ENCODE measurements at places on chromosomes 2 and 18.

DNA sequence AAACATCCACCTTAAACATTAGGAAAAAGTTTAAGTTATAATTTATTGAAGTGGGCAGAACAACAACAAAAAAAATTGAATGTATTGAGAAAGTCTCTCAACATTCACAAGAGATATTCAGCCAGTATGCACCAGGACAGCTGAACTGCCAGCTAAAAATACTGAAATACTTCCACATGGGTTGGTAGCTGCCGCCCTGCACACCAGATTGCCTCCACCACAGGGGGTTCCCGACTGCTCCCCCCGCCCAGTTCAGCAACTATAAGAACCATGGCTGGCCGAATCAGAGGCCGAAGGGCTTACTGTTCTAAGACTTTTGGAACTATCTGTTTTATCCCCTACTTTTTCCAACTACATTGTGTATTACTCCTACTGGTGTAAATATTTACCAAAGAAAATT is 150.0 kb upstream of the LRP1B start:
- H3K27ac ChIP-seq = no peak overlapping the region
- no peaks in the 10 kb centered on the region for H3K27me3 ChIP-seq
- DNase-seq = no peak
- no peaks in the 10 kb centered on the region for H3K36me3 ChIP-seq
- H3K4me1 ChIP-seq = no peaks in the 10 kb centered on the region

DNA sequence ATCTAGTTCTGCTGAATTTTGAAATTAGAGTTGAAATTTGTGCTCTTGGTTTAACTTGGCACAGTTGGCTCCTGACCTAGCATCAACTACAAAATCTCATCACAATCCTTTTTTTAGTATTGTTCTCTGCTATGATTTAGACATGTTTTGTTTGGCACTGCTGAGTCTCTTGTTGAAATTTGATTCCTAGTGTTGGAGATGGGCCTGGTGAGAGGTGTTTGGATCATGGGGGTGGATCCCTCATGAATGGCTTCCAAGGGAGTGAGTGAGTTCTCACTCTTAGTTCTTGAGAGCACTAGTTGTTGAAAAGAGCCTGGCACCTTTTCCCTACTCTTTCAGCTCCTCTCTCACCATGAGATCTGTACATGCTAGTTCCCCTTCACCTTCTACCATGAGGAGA is 605.6 kb upstream of the SLC39A10 start:
- no peak overlapping the region for H3K27ac ChIP-seq
- H3K27me3 ChIP-seq = no peaks in the 10 kb centered on the region
- DNase-seq = no peak

GRCh38 chr2:68057658-68058396 is 5.0 kb downstream of the C1D start:
- H3K36me3 ChIP-seq = no peaks in the 10 kb centered on the region
- no peak overlapping the region for H3K4me3 ChIP-seq
- no peak for DNase-seq
- no peak overlapping the region for H3K27ac ChIP-seq

DNA sequence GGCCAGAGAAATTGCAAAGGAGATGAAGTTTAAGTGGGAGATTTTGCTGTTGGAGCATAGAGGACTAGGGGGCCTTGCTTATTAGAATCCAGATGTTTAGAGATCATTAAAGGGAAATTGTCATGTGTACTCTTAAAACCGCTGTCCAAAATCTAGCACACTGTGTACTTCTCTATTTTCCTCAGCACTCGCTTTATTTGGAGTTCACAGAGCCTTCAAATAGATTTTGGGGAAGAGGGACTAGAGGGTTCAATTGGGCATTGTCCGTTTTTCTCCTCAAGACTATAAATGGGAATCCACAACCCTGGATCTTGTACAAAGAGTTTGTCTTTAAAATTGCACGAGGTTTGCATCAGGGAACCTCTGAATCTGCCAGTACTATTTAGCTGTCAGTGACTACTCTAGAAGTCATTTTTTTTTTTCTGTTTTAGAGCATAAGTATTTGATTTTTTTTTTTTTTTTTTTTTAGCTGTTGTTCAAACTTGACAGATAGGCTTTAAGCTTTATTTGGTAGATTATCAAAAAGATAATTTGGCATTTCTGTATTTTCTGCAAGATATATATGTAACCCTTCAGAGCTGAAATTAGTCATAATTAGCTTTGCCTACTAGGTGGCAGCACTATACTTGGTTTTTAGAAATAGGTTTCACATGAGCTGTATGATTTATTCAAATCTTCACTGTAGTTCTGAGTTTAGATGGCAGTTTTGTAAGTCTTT is 14.2 kb downstream of the PMS1 start:
- H3K27ac ChIP-seq = no peak overlapping the region
- H3K36me3 ChIP-seq = peaks cover 2% of the 10 kb centered on the region
- H3K4me3 ChIP-seq = no peak overlapping the region
- DNase-seq = no peak
- H3K27me3 ChIP-seq = no peaks in the 10 kb centered on the region

- H3K36me3 ChIP-seq = no peaks in the 10 kb centered on the region
- no peaks in the 10 kb centered on the region for H3K27me3 ChIP-seq
- no peak overlapping the region for H3K27ac ChIP-seq
- no peak for DNase-seq
These were observed 90.1 kb upstream of the COL3A1 start for GRCh38 chr2:188884046-188884445.

Data from aorta (tissue), 5 donors.